ENCODE measurements at places on chromosomes 16 and 17.

DNA sequence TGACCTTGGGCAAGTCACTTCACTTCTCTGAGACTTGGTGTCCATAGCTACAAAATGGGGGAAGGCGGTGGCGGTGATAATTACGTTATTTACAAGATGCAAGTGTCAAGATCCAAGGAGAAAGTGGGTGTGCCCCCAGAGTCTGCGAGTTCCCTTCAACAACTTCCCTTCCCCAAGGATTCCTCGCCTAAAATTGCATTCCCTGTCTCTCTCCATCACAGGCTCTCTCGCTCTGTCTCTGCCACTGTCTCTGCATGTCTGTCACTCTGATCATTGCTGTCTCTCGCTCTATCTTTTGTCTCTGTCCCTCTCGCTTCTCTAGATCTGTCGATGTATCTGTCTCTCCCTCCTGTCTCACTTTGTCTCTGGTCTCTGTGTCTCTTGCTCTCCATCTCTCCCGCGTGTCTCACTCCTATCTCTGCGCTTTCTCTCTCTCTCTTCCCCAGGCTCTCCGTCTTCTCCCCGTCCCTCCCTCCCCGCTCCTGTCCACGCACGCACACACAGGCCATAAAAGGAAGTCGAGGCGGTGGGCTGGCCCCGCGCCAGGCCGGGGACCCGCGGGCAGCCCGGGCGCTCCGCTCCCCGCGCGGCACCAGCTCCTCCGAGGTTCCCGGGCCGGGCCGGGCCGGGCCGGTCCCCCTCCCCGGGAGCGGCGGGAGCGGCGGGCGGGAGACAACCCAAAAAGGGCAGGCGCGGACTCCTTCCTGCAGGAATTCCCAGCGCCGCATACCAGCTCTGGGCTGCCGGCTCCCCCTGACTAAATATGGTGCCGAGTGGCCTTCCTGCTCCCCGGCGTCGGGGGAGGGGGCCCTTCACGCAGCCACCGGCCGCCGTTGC, 1.1 kb upstream of the MYH11 start:
- peak; percentile 53 for DNase-seq

DNA sequence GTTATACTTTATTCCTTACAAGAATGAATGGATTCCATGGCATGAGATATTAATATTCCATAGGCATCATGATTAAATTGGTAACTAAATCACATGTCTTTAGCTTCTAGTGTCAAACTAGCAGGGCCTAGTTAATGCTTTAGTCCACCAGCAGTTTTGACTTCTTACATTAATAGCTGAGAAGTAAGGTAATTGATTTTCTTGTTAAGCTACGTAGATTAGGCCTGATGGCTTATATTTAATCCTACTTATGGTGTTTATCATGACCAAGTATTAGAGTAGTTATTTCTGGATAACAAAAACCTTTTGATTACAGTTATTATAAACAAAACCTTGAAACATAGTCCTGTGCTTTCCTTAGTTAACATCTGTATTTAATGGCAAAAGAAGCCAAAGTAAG, 184.5 kb downstream of the TANC2 start:
- DNase-seq = no peak

- DNase-seq = peak; percentile 61
Observed at GRCh38 chr17:17186051-17186450, 20.1 kb downstream of the PLD6 start.

- no peak for DNase-seq
Observed at GRCh38 chr17:62761884-62762283, 46.2 kb downstream of the MARCHF10 start.

DNA sequence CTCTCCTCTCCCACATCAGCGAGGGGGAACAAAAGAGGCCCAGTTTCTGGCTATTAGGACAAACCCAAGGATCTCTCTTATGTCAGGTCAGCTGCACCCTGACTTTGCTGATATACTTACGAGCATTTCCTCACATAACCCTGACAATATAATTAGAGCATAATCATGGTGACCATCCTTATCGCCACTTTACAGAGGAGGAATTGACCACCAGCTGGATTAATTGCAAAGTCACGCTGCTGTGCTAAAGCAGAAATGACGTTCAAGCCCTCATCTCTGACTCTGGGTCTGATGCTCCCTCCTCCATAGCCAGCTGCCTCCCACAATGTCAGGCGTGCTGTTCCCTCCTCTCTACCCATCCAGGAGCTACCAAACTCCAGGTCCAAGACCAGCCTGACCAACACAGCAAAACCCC, 42.6 kb downstream of the TRARG1 start:
- no peak for DNase-seq

DNA sequence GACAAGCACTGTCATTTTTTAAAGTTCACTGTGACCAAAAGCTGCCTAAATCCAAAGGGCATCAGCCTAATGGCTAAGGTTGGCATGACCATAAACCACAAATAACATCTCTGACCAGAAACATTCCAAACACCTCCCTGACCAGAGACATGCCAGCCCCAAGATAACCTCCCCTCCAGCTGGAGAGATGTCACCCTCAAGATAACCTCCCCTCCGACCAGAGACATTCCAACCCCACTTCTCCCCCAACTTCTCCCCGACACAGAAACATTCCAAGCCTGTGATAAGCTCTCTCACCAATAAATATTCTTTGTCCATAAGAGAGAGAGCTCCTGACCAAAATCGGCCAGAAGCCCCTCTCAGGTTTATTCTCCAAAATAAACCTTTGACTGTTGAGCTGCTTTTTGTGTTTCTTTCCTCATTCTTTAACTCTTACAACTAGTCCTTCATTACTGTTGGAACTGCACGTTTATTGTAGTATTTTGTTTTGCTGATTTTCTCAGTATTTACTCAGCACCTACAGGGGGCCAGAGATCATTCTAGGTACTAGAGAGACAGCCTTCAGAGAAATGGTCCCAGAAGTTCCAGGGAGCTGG, 325.6 kb downstream of the SLC39A11 start:
- DNase-seq = no peak

DNA sequence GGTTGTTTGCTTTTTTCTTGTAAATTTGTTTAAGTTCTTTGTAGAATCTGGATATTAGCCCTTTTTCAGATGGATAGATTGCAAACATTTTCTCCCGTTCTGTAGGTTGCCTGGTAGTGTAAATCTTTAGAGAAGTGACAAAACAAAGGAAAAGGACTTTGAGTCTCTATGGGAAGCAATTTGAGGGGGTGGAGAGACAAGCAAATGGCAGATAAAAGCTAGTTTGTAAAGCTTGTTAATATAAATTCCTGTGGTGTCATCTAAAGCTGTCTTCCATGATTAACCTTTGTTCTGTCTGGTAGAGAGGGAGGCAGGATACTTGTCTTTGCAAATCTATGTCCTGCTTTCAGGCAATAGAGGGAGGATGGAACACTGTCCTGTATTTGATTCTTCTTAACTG, 40.6 kb upstream of the CACNG4 start:
- no peak for DNase-seq

GRCh38 chr16:635573-636205, 416 bp downstream of the METTL26 start:
- DNase-seq = peak; percentile 39

DNA sequence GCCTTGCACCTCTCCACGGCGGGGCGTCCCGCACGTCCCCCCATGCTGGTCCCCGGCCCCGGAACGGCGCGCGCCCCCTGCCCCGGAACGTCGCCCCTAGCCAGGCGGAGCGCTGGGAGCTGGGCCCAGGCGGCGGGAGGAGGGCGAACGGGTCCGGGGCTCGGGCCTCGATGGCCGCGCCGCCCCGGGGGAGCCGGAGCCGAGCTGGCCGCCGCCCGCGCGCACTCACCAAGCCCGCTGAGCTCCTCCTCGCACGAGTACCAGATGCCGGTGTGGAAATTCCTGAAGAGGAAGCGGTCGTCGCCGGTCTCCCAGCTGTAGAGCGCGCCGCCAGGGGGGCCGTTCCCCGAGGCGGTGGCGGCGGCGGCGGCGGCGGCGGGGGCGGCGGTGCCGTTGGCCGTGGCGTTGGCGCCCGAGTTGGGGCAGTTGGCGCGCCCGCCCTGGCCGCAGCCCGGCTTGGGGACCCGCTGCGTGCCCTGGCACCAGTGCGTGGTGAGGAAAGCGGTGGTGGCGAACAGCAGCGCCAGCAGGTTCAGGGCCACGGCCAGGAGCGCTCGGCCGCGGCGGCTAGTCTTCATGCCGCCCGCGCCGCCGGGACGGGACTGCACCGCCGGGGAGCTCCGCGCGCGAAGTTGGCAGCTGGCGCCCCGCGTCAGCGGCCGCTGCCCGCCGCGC, 530 bp downstream of the GSG1L start:
- DNase-seq = peak; percentile 50

- DNase-seq = no peak
Observed at GRCh38 chr16:9383281-9383680, 291.8 kb downstream of the HAPSTR1 start.

DNA sequence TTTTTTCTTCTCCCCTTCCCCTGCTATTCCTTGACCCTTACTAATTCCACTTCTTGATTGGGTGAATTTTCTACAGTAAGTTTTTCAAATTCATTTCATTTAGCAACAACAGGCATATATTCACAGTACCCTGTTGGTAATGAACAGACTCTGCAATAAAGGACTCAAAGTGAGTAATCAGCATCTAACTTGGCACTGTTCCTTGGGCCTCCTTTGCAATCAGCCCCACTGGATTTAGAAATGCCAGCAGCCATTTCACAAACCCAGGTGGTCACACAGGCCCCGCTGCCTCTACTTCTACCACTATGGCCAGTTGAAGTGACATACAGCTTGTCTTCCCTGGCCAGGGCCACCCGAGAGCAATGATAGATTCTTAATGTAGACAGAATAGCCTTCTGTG, 113.8 kb downstream of the CYB561 start:
- no peak for DNase-seq

- DNase-seq = no peak
Observed at GRCh38 chr17:20236578-20237227, 227.5 kb downstream of the SPECC1 start.

- no peak for DNase-seq
Observed at GRCh38 chr16:88315543-88316105, 67.1 kb upstream of the ZNF469 start.

DNA sequence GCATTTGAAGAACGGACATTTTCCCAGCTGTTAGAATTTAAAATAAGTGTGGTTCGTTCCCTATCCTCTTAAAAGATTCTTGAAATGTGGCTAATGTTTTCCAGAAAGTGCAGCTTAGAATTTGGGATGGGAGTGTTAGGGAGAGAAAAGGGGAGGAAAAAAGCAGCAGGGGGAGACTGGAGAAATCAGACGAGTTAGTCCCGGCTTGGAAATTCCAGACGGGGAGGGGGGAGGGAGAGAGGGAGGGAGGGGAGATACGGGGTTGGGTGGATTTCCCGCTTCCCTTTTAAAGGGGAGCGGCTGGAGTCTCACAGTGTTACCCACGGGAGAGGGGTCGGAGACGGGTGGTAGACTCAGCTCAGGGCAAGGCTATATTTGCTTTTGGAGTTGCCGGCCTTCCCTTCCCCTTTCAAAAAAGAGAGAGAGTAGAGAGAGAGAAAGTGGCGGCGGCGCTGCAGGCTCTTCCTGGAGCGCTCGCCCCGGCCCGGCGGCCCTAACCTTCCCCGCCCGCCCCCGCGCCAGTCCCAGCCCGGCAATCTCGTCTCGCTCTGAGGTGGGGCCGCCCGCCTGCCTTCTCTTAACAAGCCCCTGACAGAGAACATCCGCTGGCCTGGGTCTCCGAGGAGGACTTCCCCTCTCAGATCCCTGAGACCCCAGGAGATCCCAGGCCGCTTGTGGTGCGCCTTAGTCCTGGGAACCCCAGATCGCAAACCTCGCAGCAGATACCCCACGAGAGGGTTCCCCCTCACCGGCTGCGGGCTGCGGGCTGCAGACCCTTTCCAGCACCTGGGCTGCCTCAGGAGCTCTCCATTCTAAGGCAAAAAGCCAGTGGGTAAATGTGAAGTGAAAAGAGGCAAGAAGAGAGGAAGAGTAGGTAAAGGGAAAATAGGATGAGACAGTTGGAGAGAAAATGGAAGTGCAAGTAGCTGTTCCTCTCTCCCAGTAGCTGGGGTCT, 6.6 kb downstream of the IGF2BP1 start:
- peak; percentile 40 for DNase-seq

- DNase-seq = no peak
Observed at GRCh38 chr17:50963139-50963538, 97.0 kb upstream of the TOB1 start.

GRCh38 chr16:72018470-72018869, 9.9 kb downstream of the DHODH start:
- DNase-seq = no peak

GRCh38 chr17:32341141-32341856, 674 bp downstream of the C17orf75 start:
- DNase-seq = peak; percentile 61

DNA sequence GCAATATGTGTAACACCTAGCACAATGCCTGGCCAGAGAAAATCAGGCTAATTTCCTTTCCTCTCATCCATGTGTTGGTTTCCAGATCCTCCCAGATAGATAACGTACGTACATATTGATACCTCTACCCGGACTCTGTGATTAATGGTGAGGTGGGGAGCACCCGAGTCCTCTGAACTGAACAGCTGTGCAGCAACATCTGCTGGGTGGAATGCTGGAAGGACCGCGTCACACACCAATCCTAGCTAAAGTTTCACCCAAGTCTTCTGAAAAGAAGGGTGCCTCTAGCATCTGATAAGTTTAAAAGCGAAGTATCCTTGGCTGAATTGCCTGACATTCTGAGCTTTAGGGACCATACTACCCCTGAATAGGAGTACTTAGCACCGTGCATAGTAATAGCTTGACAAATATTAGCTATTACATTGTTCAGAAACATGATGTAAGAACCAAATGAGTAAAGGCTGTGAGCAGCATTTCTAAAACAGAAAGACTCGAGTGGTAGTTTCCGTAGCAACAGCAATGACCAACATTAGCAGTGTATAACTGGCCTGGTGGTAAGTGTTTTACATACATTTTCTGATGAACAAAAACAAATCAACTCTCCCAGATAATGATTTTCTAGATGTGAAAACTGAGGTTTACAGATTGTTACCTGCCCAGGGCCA, 91.4 kb downstream of the SYCE1L start:
- DNase-seq = no peak

GRCh38 chr17:30082773-30083172, 33.8 kb upstream of the NSRP1 start:
- no peak for DNase-seq

GRCh38 chr16:85159179-85159980, 47.1 kb upstream of the CIBAR2 start:
- no peak for DNase-seq

- DNase-seq = no peak
Observed at GRCh38 chr16:65671071-65671470, 549.2 kb upstream of the CDH11 start.

DNA sequence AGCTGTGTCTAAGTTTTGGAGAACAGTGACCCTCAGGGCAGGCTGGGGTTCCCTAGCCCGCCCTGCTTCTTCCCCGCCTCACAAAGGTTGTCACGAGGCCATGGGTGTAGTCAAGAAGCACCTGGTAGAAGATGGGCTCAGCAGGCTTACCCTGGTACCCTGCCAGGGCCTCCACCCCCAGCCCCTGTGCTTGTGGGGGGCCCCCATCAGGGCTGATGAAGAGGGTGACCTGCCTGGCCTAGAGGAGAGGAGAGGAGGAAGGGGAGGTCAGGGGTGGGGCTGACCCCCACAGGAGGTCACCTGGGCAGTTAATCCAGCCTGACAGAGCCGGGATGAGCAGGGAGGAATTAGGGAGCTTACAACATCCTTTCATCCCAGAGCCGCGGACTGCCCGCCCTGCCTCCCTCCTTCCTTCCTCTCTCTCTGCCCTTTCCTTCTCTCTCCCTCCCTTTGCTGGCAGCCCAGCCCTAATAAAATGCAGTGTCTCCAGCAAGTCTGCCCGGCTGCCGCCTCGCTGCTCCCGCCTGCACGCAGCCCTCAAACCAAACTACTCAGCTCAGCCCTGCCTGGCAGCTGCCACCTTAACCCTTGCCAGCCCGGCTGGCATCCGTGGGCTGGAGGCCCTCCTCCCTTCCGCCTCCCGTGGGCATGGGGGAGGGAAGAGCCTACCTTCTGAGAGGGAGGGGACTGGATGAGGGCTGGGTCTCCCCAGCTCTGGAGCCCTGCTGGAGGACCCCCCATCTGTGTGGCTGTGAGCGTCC, 7.2 kb downstream of the DLX3 start:
- DNase-seq = no peak
